ENCODE measurements at places on chromosomes 6 and 20. TPM values are rescaled to one million over a fixed set of nuclear protein-coding genes. Genes with fewer than 3 reads are reported as not detected.

Gene MAS1
- total RNA-seq = not detected

Gene SAMHD1
- total RNA-seq = 13.8 TPM

Gene RNF8
- 34.4 TPM for total RNA-seq

DNA sequence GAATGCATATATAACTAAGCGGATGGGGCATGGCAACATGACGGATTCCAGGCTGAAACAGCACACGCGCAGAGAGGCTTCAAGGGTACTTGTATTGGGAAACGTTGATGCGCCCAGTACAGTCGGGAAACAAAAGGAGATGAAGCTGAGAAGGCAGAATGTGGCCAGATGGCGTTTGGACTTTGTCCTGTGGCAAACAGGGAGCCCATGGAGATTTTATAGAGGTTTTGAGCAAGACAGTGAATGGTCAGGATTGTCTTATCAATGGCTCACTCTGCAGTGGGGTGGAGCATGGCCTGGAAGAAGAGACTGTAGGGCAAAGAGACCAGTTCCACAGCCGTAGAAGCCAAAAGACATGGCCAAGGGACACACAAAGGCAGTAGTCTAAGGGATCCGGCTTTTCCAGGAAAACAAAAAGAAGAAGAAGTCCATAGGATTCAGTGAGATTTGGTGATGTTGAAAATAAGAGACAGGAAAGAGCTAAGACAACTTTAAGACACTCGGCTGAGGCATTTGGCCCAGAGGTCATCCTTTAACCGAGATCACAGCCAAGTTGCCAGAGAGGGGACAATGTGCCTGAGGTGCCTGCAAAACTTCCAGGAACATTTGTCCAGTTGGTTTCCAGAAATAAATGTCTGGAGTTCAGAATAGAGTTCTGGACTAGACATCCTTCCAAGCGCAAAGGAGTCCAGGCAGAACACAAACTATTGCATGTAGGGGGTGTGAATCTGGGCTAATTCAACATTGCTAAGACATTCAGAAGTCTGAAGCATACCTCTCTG, 123.0 kb upstream of the RREB1 start:
- DNase-seq = no peak

DNA sequence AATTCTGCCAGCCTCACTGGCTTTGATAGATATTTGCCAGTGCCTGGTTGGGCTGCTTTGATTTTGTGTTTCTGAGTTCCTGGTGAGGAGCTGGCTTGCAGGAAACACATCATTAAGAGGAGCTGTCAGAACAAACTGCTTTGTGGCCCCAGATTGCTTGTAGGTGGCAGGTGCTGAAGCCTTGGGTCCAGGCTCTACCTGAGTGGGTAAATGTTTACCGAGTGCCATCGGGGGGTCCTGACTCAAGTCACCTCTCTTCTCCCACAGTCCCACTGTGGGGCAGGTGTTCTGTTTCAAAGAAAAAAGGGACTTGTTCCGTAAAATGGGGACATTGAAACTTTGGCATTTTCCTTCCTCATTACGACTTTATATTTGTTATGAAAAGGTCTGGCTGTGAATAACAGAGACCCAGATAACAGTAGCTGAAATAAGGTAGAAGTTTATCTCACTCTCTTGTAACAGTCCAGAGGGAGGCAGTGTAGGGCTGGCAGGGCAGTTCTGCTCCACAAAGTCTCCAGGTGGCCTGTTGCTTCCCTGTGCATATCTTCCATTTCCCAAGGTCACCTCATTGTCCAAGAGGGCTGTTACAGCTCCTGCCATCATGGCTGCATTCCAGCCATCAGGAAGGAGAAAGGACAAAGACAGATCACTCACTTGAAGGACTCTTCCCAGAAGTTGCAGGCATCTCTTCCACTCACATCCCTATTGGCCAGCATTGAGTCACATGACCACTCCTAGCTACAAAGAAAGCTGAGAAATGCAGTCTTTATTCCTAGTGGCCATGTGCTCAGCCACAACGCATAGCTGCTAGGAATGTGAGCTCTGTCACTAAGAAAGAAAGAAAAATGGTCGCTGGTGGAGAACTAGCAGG, 149.9 kb upstream of the KCNG1 start:
- no peak for DNase-seq

DNA sequence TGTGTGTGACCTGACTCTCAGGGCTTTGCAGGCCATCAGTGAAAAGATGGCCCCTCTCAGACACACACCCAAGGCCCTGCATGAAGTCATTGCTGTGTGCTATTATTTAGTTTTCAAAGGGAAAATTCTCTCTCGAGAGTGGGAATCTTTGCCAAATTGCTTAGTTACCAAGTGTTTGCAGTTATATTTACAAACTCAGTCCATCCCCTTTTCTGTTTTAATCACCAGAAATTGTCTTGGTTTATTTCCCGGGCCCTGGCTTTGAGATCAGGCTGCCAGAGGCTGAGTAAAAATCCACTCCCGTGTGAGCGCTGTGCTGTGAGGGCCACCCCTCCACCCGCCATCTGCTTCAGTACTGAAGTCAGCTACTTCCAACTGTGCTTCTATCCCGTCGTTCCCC, 163.1 kb downstream of the SOD2 start:
- no peak for DNase-seq

- DNase-seq = no peak
Observed at GRCh38 chr6:169897601-169898358, 146.4 kb downstream of the ERMARD start.

DNA sequence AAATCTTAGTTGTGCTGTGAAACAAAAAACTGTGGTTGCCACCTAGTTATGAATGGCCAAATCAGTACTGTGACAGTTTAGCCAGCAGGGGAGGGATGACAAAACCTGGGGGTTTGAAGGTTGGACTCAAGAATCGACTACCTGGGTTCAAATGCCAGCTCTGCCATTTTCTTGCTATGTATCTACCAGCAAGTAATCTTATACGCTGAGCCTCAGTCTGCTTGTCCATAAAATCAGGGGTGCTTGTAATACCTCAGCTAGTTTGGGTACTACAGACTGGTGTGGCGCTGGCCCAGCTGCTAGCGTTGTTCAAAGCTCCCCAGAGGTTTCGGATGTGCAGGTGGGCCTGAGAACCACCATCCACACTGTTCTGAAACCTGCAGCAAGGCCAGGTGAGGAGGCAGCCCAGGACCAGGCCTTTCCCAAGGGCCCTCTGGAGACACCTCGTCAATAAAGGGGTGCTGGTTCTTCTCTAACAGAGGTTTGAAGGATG, 40.4 kb downstream of the TRAM2 start:
- no peak for DNase-seq

- DNase-seq = no peak
Observed at GRCh38 chr6:1584996-1585668, 24.6 kb upstream of the FOXC1 start.

- DNase-seq = no peak
Observed at GRCh38 chr6:5379647-5380242, 118.4 kb downstream of the FARS2 start.

DNA sequence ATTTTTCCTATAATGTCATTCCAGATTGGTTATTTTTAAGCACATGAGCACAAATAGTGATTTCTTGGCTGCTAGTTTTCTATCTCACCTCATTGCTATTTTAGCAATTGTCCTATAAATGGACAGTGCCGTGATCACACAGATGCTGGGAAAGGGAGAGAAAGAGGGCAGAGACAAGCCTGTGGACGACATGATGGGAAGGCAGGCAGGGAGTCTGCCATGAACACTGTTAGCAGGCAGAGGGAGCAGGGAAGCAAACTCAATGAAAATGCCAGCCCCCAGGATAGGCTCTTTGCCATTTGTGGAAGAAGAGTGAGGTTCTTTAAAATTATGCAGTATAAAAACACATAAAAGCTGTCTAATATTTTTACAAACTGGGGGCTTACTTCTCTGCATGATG, 96.8 kb downstream of the ADTRP start:
- DNase-seq = no peak

- DNase-seq = no peak
Observed at GRCh38 chr6:167815296-167815980, 11.3 kb upstream of the AFDN start.

GRCh38 chr6:41411961-41412360, 76.6 kb downstream of the NCR2 start:
- DNase-seq = peak; percentile 50

GRCh38 chr20:43731927-43732326, 5.1 kb upstream of the GTSF1L start:
- no peak for DNase-seq

Data from SJSA1 (cell line).